Left ventricle myocardium inferior (tissue), 1 donor: ENCODE measurements at places on chromosomes 1 and 21.

- no peak for DNase-seq
Measured at GRCh38 chr1:212433577-212434462, 1.1 kb downstream of the NENF start.

- no peak for DNase-seq
Measured at GRCh38 chr1:225425201-225425786, 2.5 kb downstream of the LBR start.

DNA sequence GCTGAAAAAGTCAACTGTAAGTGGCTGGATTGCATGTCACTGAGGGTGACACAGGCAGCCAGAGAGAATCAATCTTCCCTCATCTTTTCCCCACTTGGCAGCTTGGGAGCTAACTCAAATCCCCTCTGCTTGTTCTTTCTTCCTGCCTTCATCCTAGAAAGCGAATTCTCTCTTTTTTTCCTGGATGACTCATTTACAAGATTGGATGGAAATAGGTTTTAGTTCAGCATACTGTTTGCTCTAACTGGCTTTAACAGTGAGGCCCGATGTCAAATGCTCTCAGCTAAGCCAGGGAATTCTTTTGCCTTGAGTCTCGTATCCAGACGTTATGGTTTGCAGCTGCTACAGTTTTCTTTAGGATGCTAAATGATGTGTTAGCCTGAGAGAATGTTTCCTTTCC lies 72.7 kb downstream of the HUNK start:
- no peak for DNase-seq

DNA sequence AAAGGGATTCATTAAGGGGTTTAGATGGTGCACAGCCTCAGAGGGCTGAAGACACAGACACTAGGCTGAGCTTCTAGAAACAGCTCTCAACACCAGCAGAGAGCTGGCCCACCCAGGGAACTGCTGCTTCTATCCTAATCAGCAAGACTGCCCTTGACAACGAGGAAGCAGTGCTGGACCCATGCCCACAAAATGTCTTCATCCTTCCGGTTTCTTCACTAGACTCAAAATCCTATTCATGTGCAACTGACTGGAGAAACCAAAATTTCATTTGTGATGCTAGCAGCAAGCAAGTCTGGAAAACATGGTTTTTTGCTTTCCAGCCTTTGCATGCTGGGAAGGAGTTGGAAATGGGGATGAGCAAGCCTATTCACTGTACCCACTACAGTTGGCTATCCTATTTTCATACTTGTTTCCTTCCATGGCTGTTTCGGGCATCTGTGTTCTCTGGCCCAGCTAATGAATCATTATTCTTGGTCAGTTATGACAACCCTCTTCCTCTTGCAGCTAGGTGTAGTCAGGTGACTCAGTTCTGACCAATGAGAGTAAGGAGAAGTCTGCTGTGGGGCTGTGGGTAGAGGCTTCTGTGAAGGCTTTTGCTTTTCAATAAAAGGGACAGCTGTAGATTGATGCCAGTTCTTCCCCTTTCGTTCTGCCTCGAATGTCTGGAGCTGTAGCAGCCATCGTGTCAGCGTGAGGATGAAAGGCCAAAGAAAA lies 14.6 kb upstream of the TMEM61 start:
- DNase-seq = peak; percentile 55
